ENCODE measurements at places on chromosomes 1 and 21. TPM values are rescaled to one million over a fixed set of nuclear protein-coding genes. Genes with fewer than 3 reads are reported as not detected.

The SYT14 gene
- total RNA-seq: 14.7 TPM

The ANKRD34A gene
- total RNA-seq: 1.2 TPM

The SFN gene
- total RNA-seq: 0.11 TPM

The ETV3L gene
- not detected for total RNA-seq

The TCHH gene
- total RNA-seq: 0.27 TPM

The AGMAT gene
- total RNA-seq: not detected

The ITSN1 gene
- 10.9 TPM for total RNA-seq

The LGALS8 gene
- 62.4 TPM for total RNA-seq

The ANGPTL1 gene
- total RNA-seq: 1.8 TPM

The DENND2D gene
- 3.5 TPM for total RNA-seq

The BARHL2 gene
- total RNA-seq: 0.11 TPM

The AGBL4 gene
- not detected for total RNA-seq

The LRRN2 gene
- not detected for total RNA-seq

The SMPDL3B gene
- total RNA-seq: 1.0 TPM

The SLC6A17 gene
- 6.9 TPM for total RNA-seq

The FMN2 gene
- 35.4 TPM for total RNA-seq

The FAM72B gene
- 9.5 TPM for total RNA-seq

The LCE1F gene
- not detected for total RNA-seq

The S100A7A gene
- not detected for total RNA-seq

The RRP15 gene
- total RNA-seq: 15.1 TPM

The LRRC53 gene
- total RNA-seq: not detected

The CD1B gene
- total RNA-seq: not detected

The TNFRSF4 gene
- not detected for total RNA-seq

The KCNA3 gene
- not detected for total RNA-seq

The RBP7 gene
- total RNA-seq: not detected

The GNAT2 gene
- 0.18 TPM for total RNA-seq

The TTC22 gene
- total RNA-seq: not detected

The B3GALT2 gene
- total RNA-seq: 0.40 TPM
